Small intestine (tissue), 16 donors: ENCODE measurements at places on chromosomes 7 and 10.

DNA sequence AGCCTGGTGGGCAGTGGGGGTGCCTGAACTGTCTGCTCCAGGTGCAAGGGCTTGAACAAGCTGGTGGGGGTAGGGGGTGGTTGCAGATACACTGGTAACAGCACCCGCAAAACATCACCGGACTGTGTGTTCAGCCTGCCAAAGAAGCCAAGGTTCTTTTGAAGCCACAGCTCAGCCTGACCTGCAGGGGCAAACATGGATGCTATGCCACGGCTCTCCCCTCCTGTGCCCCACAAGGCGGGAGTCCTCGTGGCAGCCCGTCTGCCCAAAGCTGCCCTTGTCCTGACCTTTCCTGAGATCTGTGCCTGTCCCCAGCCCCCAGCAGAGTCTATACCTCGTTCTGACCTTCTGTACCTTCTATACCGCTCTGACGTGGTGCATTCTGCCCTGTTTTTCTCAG lies 285.7 kb downstream of the GLRX3 start:
- H3K36me3 ChIP-seq, result no peaks in the 10 kb centered on the region
- no peak overlapping the region for H3K4me3 ChIP-seq
- no peak overlapping the region for H3K27ac ChIP-seq
- DNase-seq, result no peak

- no peaks in the 10 kb centered on the region for H3K27me3 ChIP-seq
- H3K36me3 ChIP-seq, result peaks cover 4% of the 10 kb centered on the region
- no peak overlapping the region for H3K27ac ChIP-seq
- H3K4me1 ChIP-seq, result no peaks in the 10 kb centered on the region
- no peak for DNase-seq
- H3K4me3 ChIP-seq, result no peak overlapping the region
Observed at GRCh38 chr10:102286216-102286615, 40.9 kb downstream of the GBF1 start.

- H3K4me1 ChIP-seq, result no peaks in the 10 kb centered on the region
- no peaks in the 10 kb centered on the region for H3K27me3 ChIP-seq
- H3K36me3 ChIP-seq, result no peaks in the 10 kb centered on the region
Observed at GRCh38 chr7:157479326-157479725, 142.5 kb downstream of the DNAJB6 start.

DNA sequence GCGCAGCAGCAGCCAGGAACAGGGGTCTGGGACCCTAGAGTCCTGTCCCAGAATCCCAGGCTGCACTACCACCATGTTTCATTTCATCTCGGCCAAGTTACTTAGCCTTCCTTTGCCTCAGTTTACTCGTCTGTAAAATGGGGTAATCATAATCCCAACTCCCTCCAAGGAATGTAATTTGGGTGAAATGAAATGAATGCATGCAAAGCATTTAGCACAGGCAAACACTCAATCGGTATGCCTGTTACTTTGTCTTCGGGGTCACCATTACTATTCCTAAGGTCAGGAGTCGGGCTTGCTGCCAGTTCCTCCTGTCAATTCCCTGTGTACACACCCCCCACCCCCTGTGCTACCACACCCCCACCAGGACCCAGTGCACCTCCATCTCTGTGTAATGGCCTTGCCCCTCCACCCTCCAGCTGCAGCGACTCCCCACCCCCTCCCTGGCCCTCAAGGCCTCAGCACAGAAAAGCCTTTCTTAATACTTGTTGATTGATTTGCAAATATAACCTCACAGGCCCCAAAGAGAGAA lies 1.7 kb downstream of the TNS3 start:
- H3K4me3 ChIP-seq, result peak overlapping the region; percentile 89
- DNase-seq, result peak; percentile 54
- H3K27me3 ChIP-seq, result no peaks in the 10 kb centered on the region
- no peaks in the 10 kb centered on the region for H3K36me3 ChIP-seq

DNA sequence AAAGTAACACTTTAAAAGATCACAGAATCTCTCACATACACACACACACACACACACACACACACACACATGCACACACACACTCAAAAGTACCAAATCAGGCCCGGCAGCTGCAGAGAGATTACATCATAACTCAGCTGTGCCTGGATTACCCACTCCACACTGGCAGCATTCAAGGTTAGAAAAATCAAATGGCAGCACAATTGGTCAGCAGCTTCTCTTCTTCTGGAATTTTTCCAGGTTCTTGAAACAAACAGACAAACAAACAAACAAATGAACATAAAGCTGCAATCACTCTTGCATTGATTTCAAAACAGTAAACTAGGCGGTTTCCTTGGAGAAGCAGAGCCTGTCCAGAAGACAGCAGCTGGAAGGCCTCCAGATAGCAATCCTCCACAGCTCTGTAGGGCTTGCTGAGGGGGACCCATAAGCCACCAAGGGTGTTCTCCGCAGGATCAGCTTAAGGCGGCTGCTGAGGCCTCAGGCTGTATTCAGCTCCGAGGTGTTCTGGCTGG lies 24.5 kb upstream of the FAM133B start:
- DNase-seq, result no peak
- no peak overlapping the region for H3K27ac ChIP-seq
- H3K27me3 ChIP-seq, result no peaks in the 10 kb centered on the region
- H3K36me3 ChIP-seq, result peaks cover 3% of the 10 kb centered on the region
- no peak overlapping the region for H3K4me3 ChIP-seq
- H3K4me1 ChIP-seq, result no peaks in the 10 kb centered on the region
